ENCODE measurements at places on chromosomes 16 and 17. TPM values are rescaled to one million over a fixed set of nuclear protein-coding genes. Genes with fewer than 3 reads are reported as not detected.

Gene CDRT15L2
- total RNA-seq, result not detected

Gene CCL5
- total RNA-seq, result not detected

Gene EPX
- total RNA-seq, result not detected

Gene PNPO
- 22.0 TPM for total RNA-seq

Gene MPP3
- 8.0 TPM for total RNA-seq

Gene TUBG2
- 32.3 TPM for total RNA-seq

Gene NCOR1
- total RNA-seq, result 169 TPM

Gene TEKT1
- not detected for total RNA-seq

Gene ZNF319
- total RNA-seq, result 12.6 TPM

- DNase-seq, result no peak
These were observed 9.1 kb upstream of the ANKFN1 start for GRCh38 chr17:56144223-56144622.

DNA sequence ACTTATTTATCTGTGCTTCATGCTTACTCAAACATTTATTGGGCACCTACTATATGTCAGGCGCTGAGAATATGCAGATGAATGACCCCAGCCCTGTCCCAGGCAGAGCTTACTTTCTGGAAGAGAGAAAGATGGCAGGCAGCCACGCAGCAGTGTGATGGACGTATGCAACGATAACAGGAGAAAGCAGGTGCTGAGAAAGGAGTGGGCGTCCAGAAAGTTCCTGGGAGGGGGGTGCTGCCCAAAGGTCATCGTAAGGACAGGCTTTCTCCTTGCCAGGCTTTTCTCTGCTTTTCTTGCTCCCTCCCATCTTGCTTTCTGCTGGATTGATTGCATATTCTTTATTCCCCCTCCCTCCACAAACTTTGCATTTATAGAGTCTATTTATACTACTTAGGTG is 124.5 kb downstream of the GAS7 start:
- no peak for DNase-seq

GRCh38 chr17:69560987-69561441 is 146.5 kb downstream of the MAP2K6 start:
- no peak for DNase-seq

DNA sequence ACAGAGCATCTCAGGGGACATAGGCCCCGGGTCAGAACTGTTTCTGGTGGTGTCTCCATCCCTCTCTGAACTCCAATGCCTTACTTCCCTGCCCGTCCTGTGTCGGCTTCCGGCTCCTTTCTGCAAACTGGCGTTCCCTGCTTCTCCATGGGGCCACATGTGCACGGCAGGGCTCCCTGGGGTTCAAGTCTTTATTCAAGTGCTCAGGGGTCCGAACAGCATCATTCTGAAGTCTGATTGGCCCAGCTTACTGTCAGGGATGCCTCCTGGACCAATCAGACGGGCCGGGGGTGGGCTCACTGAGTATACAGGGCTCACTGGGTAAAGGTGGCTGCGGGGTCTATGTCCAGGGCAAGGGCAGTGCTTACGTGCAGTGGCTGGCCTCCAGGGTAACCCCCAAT is 17.1 kb downstream of the C16orf82 start:
- no peak for DNase-seq

DNA sequence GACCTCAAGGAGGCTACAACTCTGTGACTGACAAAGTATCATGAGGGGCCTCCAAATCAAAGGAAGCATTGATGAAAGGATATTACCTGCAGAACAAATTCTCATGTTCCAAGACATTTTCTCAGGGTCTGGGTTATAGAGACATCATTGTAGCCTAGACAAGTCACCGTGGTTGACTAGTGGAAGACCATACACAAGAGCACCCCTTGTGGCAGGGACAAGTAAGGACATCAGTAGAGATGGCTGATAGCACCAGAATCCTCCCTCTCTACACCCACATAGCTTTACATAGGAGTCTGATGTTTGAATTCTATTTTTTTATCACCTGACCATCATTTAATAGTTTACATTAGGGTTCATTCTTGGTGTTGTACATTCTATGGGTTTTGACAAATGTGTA is 32.5 kb upstream of the CDH8 start:
- DNase-seq, result no peak

DNA sequence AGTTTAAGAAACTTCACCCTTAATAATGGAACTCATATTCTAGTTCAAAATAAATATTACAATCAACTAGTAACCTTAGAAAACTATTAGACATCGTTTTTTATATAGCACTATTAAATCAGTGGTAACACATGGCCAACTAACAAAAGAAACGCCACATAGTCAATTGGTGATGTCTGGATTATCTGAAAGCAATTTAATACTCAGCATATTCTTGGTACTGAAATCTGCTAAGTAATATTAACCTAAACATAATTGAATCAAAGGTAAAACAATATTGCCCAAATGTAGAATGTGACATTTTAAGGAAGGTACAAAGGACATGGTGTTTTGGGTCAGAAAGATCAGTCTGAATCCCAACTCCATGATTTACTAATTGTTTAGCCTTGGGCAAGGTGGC is 11.1 kb upstream of the RSL1D1 start:
- DNase-seq, result no peak

DNA sequence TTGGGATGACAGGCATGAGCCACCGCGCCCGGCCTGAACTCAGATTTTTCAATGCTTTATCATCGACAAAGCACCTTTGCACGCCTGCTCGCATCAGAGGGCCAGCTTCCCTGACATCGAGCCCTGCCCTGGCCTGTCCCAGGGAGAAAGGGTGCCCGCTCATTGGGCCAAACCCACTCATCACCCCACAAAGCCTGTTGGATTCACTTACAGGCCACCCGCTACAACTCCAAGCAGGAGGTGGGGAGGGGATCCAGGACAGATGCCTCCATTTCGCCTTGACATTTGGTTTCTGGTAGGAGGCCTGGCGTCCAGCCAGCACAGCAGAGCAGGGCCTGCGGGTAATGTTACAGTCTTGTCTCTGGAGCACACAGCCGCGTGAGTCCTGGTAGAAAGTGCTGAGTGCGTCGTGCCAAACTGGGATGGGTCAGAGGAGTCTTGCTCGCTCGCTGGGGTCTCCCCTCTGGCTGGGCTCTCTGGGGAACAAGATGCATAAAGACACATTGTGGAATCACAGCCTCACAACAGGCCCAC is 19.8 kb downstream of the SMTNL2 start:
- DNase-seq, result peak; percentile 62

- no peak for DNase-seq
These were observed 35.2 kb upstream of the HS3ST3A1 start for GRCh38 chr17:13636951-13637350.

- no peak for DNase-seq
These were observed 4.6 kb downstream of the SLC25A10 start for GRCh38 chr17:81716674-81716996.

DNA sequence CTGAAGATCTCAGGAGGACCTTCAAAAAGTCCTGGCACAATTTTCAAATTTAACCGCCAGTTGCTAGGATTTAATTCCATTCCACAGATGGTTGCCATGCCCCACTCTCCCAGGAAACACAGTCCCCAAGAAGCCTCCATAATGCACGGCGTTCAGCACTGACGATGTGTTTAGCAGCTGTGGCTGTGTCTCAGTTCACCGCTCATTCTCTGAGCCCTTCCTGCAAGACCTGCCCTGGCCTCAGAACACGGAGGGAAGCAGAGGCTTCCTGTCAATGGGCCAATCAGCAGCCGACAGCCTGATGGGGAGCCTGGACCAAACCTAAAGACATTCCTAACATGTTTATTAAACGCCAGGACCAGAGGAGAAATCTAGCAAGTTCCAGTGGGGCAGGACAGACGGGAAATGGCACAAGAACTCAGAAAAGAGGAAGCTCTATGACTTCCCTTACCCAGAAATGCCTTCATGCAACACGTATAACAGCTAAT is 4.9 kb downstream of the MYLK3 start:
- DNase-seq, result peak; percentile 33

DNA sequence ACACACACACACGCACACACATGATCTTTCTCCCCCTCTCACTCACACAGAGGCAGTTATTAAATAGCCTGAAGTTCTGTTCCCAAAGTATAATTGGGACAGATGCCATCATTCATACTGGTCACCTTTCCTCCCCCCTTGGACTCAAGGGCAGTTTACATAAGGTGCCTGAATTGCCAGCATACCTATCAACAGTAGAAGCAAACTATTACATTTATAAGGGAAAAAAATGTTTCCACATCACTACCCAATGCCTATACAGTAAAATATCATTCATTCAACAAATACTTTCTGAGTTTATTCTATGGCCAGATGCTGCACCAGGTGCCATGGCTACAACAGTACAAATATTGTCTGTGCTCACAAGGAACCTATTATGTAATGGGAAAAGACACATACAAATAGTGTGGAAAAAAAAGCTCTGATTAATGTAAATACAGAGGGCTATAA is 6.3 kb downstream of the CNTD1 start:
- DNase-seq, result no peak

- no peak for DNase-seq
These were observed 5.2 kb downstream of the EPOP start for GRCh38 chr17:38669520-38669919.

DNA sequence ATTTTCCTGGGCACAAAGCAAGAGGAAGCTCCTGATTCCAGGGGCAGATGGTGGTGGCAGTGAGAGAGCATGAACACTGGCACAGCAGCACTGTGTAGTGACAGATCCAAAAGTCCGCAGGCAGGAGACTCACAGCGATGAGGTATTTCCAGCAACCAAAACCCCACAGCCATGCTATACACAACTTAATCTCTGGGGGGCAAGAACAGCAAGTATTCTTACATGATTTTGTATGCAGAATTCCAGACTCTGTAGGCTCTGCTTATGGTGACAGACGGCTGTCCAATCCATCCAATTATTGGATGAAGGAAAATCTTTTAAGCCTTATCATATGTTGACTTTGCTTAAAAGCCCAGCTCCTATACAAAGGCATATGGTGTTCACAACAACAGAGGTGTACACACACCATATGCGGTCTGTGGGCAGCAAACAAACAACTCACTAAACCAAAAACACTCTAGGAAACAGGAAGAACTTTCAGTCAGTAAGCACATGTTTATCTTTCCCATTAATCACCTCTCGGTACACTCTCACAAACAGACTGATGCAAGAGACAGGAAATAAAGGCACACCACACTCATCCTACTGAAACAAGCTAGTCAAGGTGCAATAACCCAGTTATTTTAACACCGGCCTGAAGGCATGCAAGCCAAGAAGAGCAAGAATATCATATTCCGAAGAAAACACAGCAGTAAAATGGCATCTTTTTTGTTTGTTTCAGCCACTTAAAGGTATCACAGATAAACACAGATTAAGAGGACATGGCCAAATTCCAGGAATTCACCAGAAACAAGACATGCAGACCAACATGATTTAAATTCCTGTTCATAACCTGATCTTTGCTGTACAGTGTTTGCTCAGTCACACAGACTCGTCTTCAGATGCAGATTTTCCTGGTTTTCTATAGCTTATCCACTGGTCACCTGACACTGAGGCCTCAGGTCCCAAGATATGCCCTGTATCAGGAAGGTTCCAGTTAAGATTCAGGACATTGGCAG is 47.8 kb downstream of the ERN1 start:
- no peak for DNase-seq

DNA sequence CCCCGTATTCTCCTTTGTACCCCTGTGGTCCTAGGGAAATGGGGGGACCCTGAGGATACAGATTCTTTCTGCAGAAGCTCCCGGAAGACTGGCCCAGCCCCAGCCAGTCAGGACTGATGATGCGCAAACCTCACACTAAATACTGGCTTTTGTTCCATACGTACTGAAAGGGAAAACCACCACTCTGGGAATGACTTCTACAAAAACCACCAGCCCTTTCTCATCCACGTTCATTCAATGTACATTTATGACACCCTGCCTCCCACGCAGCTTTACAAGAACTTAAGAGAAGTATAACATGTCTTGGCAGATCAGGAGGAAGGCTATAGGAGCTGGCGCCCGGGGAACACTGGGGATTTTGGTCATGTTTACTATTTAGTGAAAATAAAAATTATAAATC is 70.6 kb downstream of the MARCHF10 start:
- no peak for DNase-seq

- DNase-seq, result no peak
These were observed 164.0 kb downstream of the VPS53 start for GRCh38 chr17:550463-551180.

Measured in suprapubic skin (tissue), 4 donors.